ENCODE measurements at places on chromosomes 11 and 22.

DNA sequence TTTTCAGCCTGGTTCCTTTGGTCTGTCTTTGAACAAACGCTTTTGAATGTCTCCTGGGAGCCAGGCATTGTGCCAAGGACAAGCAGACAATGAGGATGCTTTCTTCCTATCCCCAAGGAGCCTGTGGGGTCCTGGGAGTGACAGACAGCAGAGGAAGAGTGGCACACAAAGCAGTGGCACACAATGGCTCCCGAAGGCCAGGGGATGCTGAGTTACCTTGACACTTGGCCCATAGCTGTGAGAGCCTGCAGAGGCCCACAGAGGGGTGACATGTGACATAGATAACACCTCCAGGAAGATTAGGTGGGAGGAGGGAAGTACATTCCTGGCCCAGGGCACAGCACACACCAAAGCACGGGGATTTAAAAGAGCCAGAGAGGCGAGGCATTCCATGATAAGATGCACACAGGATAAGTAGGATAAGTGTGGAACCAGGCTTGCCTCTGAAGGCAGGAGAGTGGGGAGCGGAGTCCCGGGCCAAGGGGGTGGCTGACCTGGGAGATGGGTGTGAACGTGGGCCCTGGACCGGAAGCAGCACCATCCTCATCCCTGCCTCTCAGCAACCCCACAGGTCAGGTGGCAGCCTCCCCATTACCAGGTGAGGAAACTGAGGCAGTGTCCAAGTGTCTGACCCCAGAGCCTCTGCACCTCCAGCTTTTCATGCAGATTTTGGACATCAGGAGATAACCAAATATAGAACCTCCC is 6.3 kb downstream of the UPB1 start:
- no peak for DNase-seq

DNA sequence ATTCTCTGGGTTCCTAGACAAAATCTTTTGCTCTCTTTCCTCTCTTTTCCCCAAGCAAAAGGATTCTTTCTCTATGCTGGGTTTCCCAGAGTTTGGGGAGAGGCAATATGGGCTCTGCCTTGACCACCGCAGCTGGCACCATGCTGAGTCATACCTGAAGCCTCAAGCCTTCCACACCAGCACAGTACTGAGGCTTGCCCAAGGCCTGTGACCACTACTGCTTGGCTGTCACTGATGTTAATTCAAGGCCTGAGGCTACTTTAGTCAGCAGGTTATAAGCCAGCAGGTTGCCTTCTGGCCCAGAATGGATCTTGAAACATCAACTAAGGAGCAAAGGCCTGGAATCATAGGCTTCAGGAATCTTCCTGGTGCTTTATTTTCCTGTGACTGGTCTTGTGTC is 185.3 kb downstream of the DYNC2H1 start:
- no peak for DNase-seq

- peak; percentile 17 for DNase-seq
Measured at GRCh38 chr11:31240340-31240904, 129.1 kb downstream of the DCDC1 start.

GRCh38 chr11:24502425-24502824 is 5.6 kb downstream of the LUZP2 start:
- no peak for DNase-seq

DNA sequence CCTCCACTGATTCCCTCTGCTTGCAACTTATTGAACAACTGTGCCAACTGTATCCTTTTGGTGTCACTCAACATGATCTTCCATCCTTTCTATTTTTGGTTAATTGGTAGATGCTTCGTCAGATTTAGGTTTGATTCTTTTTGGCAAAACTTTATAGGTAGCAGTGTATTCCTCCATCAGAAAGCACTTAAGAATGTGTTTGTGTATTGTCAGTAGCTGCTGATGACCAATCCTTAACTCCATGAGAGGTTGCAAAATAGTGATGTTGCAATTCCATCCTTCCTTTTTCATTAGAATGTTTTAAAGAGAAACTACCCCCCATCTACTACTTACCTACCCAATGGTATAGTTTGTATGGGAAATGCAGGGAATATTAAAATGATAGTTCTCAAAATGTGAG is 22.1 kb downstream of the FAM76B start:
- no peak for DNase-seq

DNA sequence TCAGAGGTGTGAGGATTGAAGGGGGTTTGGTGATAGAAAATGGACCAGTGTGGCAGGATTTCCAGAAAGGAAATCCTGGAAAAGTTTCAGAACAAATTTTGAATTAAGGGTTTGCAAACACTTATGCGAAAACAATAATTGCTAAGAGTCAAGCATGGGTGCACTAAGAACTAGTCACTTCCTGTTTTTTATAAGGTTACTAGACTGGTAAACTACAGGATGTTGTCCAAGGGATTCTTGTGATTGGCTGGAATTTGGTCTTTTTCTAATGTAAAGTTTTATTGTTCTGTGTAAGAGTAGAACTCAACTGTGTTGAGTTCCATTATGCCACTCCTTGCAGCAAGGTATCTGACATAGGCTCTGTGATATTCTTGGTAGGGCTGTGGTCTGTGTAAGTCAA is 54.1 kb downstream of the LIF start:
- DNase-seq, result no peak

DNA sequence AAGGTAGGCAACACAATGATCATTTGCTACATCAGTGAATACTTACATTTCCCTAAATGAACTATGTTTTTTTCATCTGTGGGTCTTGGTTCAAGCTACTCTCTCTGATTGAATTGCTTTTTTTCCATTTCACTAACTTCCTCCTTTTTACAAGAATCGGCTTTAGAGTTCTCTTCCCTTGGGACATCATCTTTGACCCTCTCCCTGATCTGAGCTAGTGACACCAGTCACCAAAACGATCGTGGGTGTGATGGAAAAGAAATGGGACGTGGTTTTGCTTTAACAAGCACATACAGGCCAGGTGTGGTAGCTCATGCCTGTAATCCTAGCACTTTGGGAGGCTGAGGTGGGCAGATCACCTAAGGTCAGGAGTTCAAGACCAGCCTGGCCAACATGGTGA is 129.9 kb downstream of the WT1 start:
- no peak for DNase-seq

GRCh38 chr11:118607401-118608359 is at the start of gene PHLDB1:
TSS of gene PHLDB1 (plus strand) at chr11:118607615. CDS start at chr11:118613837, 6,222 bp downstream.
- no peak for DNase-seq

- no peak for DNase-seq
Measured at GRCh38 chr22:18042685-18043084, 18.3 kb upstream of the MICAL3 start.

GRCh38 chr11:135022454-135022853 is 610.4 kb upstream of the B3GAT1 start:
- DNase-seq, result no peak
